ENCODE measurements at places on chromosomes 7 and 10.

DNA sequence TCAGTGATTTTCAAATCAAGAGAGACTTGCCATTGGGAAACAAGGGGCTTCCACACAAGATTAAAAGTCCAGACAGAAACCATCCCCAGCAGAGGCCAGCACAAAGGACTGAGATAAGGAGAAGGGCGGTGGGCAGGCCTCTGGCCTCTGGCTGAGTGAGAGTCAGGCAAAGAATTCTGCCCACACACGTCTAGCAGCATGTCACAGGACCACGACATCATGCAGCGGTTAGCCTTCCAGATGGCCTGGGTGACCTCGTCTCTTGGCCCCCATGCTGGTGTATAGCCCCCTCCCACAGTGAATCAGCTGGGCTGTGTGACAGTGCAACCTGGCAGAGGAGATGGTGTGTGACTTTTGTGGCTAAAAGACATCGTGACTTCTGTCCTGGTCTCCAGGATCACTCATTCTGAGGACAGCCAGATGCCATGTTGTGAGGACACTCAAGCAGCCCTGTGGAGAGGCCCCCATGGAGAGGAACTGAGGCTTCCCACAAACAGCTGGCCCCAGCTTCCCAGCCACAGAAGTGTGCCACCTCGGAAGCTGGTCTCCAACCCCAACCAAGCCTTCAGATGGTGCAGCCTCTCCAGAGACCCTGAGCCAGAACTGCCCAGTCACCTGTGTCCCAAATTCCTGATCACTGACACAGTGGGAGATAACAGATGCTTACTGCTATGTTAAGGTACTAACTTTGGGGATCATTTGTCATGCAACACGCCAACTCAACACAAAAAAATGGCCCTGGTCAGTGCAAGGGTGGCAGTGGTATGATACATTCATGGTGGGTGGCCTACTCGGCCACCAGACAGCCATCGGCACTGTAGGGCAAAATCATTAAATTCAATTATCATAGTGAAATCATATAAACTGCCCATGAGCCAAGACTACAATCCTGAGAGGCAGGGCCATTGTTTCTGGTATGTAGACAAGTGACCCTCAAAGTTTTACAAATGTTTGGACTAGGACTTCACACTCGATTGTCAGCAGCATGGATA lies 73.2 kb downstream of the TNS3 start:
- no peak for DNase-seq

- DNase-seq: no peak
Observed at GRCh38 chr7:30453016-30453415, 25.6 kb downstream of the NOD1 start.

DNA sequence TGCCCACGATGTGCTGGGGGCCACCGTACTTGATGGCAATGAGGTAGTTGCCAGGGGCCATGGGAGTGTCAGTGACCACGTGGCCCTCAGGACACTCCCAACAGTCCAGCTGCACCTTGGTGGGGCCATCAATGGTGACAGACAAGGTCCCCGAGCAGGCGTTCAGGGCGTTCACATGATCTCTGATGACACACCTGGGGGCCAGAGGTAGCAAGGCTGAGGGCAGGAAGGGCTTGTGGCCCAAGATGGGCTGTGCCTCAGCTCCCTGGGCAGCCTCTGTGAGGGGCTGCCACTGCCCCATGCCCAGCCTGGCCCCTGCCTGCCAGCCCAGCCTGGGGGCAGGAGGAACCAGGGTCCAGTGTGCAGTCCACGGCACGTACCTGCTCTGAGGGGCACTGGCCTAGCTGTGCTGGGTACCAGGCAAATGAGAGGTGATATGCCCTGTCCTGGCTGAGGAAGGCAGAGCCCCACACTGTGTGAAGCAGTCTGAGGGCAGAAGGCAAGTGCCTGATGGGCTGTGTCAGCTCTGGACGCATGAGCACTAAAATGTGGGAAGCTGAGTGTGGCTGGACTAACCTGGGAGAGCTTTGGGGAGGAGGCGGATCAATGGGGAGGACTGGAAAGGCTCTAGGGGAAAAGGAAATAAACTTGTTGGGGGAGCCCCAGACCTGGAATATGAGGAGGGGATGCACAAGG lies 3.5 kb upstream of the KCP start:
- no peak for DNase-seq

- DNase-seq: no peak
Observed at GRCh38 chr7:129401967-129402860, 32.0 kb upstream of the STRIP2 start.

GRCh38 chr10:101388676-101389276 lies 34.8 kb downstream of the BTRC start:
- DNase-seq: no peak

- no peak for DNase-seq
Observed at GRCh38 chr10:62225362-62225761, 43.3 kb downstream of the RTKN2 start.

- DNase-seq: no peak
Observed at GRCh38 chr10:102406815-102407214, 11.3 kb downstream of the NFKB2 start.

DNA sequence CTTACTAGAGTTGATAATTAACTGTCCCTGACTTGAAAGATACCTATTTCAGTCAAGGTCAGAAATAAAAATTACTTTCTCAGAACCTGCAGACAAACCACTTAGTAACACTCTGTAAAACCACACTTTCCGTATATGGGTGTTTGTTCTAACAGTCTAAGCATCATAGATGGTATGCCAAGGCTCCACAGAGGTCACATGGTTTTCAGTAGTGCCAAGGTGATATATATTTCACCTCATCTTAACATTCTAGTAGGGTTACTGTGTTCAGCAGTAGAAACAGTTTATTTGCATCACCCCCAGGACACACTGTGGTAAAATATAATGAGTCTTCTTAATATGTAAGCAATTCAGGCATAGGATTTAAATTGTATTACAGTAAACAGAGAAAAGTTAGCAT lies 61.5 kb downstream of the KCND2 start:
- DNase-seq: no peak

DNA sequence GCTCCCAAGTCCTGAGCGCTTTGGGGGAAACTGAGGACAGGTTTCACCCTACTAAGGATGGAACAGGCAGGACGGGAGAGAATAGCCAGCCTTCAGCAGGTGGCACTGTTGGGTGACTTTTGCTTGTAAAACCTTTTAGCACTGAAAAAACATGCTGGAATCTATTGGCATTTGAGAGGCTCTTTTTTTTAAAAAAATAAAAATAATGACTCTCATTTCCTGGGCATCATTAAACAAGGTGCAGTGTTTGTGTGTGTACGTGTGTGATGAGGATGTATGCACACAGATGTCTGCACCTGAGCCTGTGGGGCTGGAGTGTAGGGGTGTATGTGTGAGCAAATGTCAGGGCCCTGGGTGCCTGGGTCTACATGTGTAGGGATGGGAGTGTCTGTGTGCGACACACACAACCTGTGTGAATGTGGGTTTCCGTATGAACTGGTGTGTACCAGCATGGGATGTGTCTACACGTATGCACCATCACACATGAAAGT lies 177.9 kb downstream of the RPS24 start:
- no peak for DNase-seq

GRCh38 chr7:103009466-103010185 lies 65.0 kb downstream of the FBXL13 start:
- no peak for DNase-seq

DNA sequence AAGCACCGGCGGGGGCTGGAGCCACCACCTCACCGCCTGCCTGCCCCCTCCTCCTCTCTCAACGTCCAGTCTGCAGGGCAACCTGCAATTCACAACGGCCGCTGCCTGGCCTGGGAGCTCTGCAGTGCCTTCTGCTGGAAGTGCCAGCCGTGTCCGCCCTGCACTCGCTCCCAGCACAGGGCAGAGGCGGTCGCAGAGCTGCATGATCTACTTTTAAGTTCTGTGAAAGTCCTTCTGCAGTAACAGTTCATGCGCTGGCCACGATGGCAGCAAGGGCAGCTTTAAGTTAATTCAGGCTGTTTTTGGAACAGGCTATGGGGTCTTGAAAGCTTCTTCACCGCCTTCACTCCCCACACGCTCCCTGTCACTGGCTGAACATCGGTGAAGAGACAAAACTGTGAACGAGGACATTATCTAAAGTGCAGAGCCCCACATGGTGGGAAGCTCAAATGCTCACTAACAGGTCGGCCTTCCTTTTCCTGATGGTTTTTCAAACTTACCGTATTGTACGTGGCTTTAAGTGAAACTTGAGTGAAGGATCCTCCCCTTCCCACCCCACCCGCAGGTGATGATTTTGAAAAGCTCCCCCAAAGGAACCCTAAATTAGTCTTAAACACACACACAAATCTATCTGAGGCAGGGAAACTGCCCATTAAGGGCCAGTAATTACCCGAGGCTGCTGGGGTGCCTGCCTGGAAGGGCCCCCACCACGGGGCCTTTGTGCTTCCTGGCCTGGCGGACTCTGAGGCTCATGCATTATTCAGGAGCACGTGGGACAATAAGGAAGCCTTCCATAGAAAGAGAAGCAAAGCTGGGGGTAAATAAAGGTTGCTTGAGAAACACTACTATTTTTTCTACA lies 504.3 kb downstream of the DNAJB6 start:
- no peak for DNase-seq

- DNase-seq: no peak
Observed at GRCh38 chr7:16944936-16945335, 63.2 kb upstream of the AGR3 start.

- DNase-seq: no peak
Observed at GRCh38 chr7:157058068-157058467, 47.6 kb upstream of the MNX1 start.

GRCh38 chr10:95314192-95314918 lies 23.6 kb upstream of the PDLIM1 start:
- DNase-seq: no peak

DNA sequence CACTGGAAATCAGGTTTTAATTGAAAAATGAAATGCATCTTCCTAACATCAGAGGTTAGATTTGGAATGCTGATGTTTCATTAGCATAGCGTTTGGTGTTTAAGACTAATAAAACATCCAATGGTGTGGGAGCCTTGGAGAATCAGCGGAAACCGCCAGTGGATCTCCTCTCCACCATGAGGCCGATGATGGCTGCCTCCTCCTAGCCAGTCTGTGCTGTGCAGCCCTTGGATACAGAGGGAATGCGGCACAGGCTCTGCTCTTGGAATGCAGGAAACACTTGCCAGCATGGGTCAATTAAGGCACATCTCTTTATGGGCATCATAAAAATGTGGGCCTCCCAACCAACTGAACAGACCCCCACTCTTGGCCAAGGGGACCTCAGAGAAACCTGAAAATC lies 259.9 kb downstream of the GLRX3 start:
- DNase-seq: no peak

DNA sequence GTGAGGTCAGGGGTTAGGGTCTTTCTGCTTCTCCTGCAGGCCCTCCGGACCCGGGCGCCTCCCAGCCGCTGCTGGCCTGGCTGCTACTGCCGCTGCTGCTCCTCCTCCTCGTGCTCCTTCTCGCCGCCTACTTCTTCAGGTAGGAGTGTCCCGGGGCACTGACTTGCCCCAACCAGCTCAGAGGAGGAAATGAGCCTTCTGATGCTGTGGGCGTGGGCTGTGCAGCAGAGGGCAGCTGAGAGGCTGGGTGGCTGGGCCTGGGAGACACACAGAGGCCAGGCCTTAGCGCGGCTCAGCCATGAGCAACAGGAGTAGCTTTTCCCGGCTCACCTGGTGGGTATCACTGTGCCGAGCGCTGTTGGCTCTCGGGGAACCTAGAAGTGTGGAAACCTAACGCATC lies 78.9 kb downstream of the MKI67 start:
- no peak for DNase-seq

DNA sequence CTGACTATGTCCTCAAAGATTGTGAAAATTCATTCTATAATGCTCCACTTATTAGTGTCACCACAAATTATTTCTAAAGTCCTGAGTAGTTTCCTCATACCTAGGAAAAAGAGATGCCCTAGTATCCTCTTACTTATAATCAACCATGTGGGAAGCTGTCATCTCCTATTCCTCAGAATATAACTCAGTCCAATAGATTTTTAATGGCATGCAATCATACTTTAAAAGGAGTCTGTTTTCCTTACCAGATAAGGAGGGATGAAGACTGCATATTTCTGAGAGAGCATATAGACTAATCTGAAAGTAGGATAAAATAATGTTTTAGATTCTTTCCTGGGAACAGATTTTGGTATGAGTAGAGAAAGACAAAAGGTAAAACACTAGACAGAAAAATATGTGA lies 727.7 kb upstream of the GRM3 start:
- DNase-seq: no peak

- no peak for DNase-seq
Observed at GRCh38 chr7:151790095-151790829, 86.7 kb downstream of the PRKAG2 start.

- DNase-seq: no peak
Observed at GRCh38 chr7:23106823-23107663, 1.5 kb downstream of the KLHL7 start.

DNA sequence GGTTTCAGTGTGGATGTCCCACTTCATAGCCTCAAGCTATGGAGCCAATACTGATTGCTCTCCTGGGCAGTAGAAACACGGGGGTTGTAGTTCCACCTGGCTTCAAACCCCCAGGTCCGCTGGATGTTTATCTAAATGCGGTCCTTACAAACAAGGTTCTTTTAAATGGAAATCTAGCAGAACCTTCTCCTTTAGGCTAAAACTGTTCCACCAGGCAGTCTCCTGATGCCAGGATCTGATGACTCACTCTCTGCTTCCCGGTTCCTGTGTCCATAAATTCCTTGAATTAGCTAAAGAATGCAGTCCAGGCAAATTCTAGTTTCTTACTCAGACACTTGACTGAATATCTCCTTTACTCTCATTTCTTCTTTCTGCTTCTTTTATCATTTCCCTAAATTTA lies 108.4 kb upstream of the FAM3C start:
- DNase-seq: peak; percentile 60

GRCh38 chr7:5494683-5495561 lies 71.3 kb upstream of the TNRC18 start:
- peak; percentile 48 for DNase-seq

- no peak for DNase-seq
Observed at GRCh38 chr7:99539213-99539811, 12.6 kb downstream of the FAM200A start.

GRCh38 chr10:106793617-106794016 lies 370.9 kb downstream of the SORCS1 start:
- no peak for DNase-seq

GRCh38 chr10:59977486-59977885 lies 71.1 kb upstream of the CCDC6 start:
- no peak for DNase-seq

- DNase-seq: no peak
Observed at GRCh38 chr10:132536241-132536876, 1.2 kb upstream of the INPP5A start.

DNA sequence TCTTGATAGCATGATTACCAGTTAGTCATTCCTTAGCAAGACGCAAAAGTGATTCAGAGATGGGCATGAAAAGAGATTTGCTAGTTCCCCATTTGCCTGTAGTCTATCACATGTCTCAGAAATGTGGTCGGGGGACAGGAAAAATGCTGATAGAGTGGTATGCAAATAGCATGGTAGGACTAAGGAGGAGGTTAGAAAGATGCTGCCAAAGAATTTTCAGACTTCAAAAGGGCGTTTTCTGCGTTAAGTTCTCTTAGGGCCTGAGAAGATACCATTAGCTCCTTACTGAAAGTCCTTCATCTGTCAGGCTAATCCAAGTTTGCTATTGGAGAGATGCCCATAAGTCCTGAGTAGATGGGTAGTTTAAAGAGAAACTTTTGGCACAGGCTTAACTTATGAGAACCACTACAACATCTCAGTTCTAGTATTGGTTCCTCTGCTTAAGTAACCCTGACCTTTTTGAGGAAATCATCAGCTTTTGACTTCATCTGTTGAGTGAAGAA lies 2.7 kb downstream of the CALD1 start:
- DNase-seq: no peak
